ENCODE measurements at places on chromosomes 6 and 20.

DNA sequence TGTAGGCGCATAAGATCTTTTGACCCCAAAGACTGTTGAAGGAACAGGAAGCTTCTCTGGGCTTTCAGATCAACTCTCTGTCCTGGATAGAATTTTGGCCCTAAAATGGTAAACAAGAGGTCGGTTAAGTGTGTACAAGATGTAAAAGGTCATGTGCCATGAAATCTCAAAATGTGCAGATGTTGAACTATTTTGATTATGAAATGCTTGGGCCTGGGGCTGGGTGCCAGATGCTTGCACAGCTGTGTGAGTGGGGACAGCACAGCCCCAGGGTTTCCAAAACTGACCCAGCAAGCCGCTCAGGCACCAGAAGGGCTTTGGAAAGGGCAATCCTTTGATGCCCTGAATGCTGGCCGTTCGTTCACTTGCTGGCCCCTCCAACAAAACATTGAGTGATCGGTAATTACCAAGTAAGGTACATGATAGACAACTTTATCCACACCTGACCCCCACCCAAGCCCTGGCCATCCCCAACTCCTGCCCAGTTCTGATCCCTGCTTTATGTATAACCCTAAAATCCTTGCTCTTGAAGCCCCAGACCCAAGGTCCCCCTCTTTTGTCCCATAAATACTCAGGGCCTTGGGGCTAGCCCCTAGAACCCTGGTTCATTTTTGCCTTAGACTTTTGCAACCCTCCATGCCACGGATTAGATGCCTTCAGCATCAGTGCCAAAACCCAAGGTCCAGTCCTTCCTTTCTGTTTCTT, 1.9 kb downstream of the TMEM239 start:
- no peak for DNase-seq

- DNase-seq, result no peak
Measured at GRCh38 chr6:41777551-41778285, 2.0 kb downstream of the FRS3 start.

DNA sequence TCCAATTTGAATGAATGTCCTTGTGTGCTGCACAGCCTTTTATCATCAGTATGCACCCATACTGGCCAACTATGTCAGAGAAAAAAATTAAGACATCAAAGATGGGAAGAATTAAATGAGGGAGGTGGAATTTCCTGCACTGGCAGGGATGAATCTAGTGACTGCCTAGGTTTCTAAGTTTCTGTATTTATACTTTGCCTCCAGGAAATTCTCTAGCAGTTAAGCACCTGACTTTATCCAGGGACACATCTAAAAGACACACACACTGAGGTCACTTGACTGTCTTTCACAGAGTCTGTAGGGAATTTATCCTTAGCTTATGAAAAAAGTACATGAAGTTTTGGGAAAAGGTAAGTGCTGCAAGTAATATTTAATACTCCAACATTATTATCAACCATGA, 636.5 kb upstream of the PTCHD4 start:
- no peak for DNase-seq

DNA sequence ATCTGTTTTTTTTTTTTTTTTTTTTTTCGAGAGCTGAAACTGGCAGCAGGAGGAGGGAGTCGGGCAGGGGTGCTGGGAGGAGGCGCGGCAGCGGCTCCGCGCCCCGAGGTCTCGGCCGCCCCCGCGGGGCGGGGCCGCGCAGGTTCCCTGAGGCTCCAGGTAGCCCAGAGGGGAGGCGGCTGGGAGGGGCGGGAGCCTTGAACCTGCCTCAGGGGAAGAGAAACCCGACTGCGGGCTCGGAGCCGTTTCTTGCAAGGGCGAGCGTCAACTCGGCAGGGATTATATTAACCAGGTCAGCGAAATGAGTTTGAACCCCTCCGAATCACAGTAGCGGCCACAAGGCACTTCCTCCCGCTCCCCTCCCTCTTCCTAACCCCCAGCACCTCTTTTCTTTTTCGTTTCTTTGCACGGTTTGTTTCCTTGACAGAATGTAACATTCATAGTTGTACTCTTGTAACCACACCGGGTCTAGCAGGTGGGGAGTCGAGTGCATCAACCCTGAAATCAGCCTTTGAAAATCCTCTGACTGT, 2.0 kb downstream of the MYB start:
- DNase-seq, result no peak

- DNase-seq, result peak; percentile 21
Measured at GRCh38 chr6:31836474-31837368, 9.2 kb downstream of the HSPA1B start.

DNA sequence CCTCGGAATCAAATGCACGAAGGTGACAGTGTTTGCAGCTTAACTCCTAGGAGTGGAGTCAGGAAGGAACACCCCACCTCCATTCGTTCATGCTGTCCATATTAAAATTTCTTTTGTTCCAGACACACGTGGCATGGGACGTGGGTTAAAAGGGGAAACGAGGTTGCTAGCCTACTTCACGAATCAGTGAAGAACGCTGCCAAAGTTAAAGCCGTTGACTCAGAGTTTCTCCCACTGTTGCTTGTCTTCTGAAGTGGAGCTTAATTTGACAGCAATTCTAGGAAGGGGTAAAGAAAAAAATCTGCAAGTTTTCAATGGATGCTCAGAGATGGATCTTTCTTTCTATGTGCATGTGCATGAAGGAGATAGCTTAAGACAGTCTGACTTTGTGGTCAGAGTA, 499.1 kb downstream of the CD83 start:
- DNase-seq, result peak; percentile 29

DNA sequence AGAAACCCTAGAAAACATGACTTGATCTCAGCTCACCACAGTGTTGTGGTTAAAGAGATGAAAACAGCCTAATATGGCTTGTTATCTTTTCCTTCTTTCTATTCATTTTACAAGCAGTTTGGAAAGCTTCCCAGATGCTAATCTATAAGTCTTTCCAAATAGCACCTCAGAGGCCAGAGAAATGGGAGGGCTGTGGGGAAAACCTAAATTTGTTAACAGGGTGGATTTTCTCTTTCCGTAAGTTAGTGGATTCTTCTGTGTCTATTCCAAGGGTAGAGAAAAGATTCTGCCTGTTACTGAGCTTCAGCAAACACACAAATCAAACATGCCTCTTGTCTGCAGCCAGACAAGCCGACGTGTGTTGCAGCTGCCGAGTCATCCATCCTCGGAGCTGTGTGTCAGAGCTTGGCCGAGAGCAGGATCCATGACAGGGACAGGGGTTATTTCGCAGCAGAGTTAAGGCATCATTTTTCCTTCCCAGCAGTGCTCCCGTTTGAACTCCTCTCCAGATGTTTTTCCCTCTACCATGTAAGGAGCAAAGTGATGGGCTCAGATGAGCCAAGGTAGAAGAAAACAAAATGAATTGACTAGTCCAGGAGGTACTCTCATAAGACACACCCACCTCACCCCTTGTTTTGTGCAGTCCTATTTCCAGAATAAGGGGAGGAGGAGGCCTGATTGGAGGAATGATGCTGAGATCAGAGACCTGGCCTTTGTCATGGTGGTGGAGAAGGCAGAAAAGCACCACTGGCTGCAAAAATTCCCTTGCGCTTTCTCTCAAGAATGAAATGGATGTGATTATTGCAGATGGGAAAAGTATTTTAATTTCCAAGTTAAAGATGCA, 560.0 kb downstream of the C6orf118 start:
- DNase-seq, result peak; percentile 94

DNA sequence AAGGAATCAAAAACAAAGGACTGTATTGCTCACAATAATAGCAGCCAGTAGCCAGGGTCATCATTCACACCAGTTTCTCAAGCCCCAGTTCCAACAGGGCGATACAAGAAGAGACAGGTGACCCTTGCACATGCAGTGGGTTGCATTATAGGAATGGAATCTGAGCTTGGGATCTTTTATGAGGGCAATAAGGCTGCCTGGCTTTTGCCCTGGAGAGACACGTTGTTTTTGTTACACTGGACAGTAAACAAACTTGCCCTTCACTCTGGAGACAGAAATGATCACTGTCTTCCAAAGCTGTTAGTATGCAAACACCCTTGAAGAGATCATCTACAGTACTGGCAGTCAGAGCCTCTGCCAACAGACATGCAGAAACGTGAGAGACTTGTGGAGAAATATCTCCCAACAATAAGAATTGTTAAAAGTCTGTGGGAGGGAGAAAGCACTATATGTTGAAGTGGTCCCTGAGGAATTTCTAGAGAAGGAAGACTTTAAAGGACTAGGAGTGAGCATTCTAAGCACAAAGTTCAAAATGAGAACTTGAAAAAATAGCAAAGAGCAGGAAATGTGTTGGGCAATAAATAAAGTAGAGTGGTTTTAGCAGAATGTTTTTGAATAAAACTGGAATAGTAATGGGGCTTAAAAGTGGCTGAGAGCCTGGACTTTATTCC, 6.2 kb upstream of the COL12A1 start:
- DNase-seq, result no peak

DNA sequence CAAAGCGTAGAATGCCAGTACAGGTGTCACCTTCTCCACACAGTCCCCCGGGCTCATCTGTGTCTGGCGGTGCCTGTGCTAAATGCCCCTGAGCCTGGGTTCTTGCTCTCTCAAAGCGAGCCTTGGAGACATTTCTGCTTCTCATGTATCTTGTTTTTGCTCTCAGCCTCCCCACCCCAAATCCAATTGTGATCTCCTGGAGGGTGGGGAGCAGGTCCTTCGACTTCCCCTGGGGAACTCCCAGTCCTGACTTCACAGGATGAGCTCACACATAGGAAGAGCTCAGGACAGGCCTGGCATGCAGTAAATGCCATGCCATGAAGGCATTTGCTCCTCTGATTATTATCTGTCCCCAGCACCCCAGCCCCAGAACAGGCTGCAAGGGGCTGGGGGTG, 58.1 kb downstream of the NOL4L start:
- DNase-seq, result no peak

GRCh38 chr20:57592263-57593092, 27.7 kb downstream of the ZBP1 start:
- no peak for DNase-seq

- DNase-seq, result peak; percentile 24
Measured at GRCh38 chr6:158377860-158378259, 65.6 kb downstream of the TULP4 start.

DNA sequence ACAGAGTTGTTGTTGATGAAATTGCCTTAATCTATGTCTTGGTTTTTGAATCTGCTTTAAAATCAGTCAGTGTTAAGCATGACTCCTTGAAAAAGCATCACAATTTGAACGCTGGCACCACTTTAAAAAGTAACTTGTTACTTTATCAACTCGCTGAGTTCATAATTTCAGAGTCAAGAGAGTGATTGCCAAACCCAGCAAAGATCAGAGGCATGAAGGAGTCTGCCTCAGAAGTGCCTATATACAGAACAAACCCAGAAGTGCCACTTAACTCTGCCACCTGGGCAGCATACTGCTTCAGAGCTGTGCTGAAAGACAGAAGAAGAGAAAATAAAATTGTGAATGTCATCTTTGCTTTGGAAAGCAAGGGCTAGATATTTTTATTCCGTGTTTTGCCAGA, 73.6 kb upstream of the HCRTR2 start:
- no peak for DNase-seq

- DNase-seq, result no peak
Measured at GRCh38 chr20:19508449-19508848, 249.6 kb upstream of the RIN2 start.

DNA sequence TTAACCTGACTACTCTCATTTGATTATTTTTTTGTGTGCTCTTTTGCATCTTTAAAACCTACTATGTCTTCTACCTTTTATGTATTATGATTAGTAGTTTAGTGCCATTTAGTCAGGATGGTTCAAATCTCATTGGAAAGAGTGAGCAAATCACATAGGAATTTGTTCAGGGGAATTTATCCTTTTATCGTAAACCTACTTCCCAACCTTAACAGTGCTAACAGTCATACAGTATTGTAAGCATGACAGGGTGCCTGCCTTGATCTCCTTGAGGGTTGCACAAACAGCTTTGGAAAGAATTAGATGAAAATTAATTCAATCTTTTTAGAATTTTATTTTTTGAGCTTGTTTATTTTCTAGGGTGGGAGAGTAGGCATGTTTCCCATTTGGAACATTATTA, 18.3 kb downstream of the RNF8 start:
- DNase-seq, result no peak

- DNase-seq, result no peak
Measured at GRCh38 chr6:115487331-115487730, 573.4 kb downstream of the FRK start.

GRCh38 chr6:296151-297122, 4.2 kb downstream of the DUSP22 start:
- no peak for DNase-seq

- no peak for DNase-seq
Measured at GRCh38 chr6:24378473-24379097, 20.7 kb upstream of the DCDC2 start.

GRCh38 chr20:10633718-10634117, 40.1 kb downstream of the JAG1 start:
- no peak for DNase-seq

- peak; percentile 47 for DNase-seq
Measured at GRCh38 chr20:3045042-3045815, 623 bp upstream of the MRPS26 start.

- no peak for DNase-seq
Measured at GRCh38 chr6:129485746-129486145, 224.2 kb downstream of the ARHGAP18 start.

- no peak for DNase-seq
Measured at GRCh38 chr20:45020236-45020886, 54.0 kb downstream of the STK4 start.

- no peak for DNase-seq
Measured at GRCh38 chr20:25394276-25394675, 3.6 kb upstream of the ABHD12 start.

DNA sequence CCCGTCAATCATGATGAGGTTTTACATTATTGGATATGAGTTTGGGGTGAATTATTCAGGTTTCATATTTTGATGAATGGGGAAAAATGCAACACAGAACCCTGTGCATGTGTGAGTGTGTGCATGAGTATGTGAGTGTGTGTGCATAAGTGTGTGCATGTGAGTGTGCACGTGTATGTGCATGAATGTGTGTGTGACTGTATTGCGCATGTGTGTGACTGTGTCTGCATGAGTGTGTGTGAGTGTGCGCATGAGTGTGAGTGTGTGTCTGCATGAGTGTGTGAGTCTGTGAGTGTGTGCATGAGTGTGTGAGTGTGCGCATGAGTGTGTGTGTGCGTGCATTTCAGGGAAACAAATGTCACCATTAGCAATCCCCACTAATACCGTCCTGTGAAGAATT, 18.5 kb upstream of the CDH4 start:
- DNase-seq, result no peak

DNA sequence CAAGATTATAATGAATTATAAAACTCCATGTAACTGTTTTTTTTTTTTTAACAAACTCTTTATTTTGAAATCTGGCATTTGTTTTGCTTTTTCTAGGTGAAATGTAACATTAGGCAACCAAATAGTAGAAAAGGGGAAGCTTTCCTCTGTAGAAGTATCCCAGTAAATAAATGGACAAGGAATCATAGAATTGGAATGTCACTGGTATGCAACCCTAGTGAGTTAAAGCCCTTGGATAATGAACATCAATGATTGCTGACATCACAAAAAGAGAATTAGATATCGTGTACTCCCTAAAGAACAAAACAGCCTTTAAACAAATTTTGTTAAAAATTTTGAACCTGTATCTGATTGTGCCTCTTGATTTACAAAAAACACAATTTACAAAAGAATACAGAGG, 93.9 kb upstream of the OGFRL1 start:
- peak; percentile 63 for DNase-seq

- no peak for DNase-seq
Measured at GRCh38 chr6:159931846-159932245, 37.0 kb upstream of the IGF2R start.
